ENCODE measurements at places on chromosomes 4 and X.

GRCh38 chr4:110292994-110293744 is 94.8 kb upstream of the ELOVL6 start:
- DNase-seq = no peak

DNA sequence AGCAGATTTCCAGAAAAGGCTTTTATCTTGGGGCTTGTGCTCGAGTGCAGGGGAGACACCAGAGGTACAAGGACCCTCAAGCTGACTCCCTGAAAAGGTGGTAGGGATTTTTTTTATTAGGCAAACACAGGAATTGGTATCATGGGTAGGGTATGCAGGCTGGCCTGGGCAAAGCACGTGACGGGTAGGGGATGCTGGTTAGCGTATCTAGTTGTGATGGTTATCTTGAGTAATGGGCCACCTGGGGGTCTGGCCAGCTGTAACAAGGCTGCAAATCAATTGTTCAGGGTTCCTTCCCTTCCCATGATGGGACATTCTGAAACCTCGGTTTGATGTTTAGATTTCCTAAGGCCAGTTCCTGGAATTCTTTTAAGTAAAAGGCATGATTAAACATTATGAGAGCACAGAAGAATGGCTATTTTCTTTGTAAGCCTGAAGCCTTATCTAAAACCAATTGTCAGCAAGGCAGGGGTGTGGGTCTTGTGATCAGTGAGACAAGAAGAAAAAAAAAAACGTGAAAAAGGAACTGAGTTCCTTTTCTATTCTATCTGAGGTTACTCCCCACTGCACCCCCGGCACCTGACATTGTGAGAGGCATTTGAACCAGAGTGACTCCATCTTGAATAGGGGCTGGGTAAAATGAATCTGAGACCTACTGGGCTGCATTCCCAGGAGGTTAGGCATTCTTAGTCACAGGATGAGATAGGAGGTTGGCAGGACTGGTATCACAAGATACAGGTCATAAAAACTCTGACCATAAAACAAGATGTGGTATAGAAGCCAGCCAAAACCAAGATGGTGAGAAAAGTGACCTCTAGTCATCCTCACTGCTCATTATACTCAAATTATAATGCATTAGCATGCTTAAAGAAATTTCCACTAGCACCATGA is 64.2 kb upstream of the S100G start:
- no peak for DNase-seq

- DNase-seq = no peak
Observed at GRCh38 chr4:52957835-52958631, 95.9 kb downstream of the RASL11B start.

- no peak for DNase-seq
Observed at GRCh38 chrX:49656533-49656932, 39.3 kb downstream of the PAGE1 start.

DNA sequence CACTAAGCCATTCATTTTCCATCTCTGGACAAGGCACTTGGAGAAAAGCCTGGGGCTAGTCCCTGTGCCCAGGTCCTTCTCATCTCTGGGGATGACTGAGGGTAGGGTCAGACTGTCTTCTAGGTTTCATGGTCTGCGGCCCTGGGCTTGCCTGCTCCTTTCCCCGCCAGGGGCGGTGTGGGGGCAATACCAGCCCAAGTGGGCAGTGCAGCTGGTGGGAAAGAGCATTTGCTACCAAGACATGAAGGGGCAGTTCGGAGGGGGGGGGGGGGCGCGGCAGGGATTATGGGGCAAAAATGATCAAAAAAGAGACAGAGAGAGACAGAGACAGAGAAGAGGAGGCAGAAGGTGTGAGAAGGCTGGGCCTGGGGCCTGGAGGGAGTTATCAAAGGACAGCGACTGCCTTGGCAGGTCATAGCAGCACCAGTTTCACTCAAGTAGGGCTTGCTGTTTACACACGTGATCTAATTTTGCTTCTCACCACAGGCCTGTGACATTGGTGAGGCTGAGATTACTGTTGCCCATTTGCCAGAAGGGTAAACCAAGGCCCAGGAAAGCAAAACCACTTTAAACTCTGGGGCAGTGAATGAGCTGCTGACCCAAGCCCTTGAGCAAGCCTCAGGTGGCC is 56.1 kb downstream of the PJA1 start:
- no peak for DNase-seq

- DNase-seq = no peak
Observed at GRCh38 chr4:158841540-158841939, 72.7 kb downstream of the FNIP2 start.

DNA sequence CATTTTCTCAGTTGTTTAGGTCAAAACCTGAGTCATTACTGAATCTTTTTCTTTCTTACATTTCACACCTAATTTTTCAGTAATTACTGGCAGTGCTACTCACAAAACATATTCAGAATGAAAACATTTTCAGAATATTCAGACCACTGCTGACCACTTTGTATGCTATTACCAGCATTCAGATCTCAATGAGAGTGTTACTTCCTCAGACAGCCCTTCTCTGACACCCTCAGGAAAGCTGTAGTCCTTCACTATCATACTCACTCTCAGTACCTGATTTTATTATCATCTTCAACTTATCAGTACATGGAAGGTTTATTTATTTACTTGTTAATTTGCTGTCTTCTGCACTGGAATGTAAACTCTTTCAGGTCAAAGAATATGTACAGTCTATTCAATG is 12.3 kb upstream of the ALB start:
- no peak for DNase-seq

- DNase-seq = peak; percentile 78
Observed at GRCh38 chr4:1767770-1768366, 25.2 kb upstream of the FGFR3 start.

DNA sequence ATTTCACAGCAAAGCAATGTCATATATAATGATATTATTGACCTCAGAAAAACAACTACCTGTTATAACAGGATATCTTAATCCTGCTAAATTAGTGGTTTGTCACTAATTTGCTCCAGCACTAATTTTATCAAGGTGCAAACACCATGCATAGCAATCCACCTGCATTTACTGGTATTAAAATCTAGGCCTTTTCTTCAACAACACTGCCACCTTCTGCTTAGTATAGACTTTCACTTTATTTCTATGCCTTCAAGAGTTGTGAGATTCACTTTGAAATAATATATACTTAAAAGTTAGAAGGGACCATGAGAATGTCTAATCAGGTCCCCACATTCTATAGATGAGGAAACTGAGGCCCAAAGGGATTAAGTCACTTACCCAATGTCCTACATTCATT is 82.1 kb upstream of the IQCM start:
- DNase-seq = peak; percentile 27

GRCh38 chr4:165383591-165384073 is 4.8 kb downstream of the CPE start:
- no peak for DNase-seq

DNA sequence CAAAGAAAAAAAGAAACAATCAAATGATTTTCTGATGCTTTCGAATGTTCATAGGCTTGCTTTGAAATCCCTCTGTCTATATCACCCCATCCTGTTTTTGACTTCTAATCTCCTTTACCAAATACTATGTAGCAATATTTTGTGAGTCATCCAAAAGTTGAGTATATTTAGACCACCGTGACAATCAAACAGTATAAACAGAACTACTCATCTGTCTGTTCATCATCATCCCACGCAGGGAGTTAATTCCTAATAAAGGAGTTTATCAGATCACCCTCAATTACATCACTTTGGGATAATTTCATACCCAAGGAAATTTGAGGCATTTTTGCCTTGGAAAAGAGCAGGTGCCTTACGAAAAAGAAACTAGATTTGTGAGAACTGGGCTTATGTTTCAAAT is 212.9 kb downstream of the CBR4 start:
- DNase-seq = peak; percentile 49

- DNase-seq = no peak
Observed at GRCh38 chrX:334971-335757, 16.6 kb upstream of the GTPBP6 start.

DNA sequence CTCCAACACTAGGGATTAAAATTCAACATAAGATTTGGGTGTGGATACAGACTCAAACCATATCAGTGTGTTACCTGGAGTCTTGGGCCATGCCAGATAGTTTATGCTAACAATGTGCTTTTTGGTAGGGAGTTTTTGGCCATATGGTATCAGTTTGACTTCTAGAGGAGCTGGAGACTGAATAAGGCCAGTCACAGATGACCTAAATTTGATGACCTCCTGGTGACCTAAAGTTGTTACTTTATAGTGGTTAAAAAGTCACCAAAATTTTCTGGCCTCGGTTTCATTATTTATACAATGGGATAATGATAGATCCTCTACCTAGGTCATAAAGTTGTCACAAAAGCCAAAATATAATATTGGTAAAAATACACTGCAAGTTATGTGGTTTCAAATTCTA is 877.1 kb downstream of the RAPGEF2 start:
- no peak for DNase-seq

- DNase-seq = no peak
Observed at GRCh38 chr4:3213661-3214250, 35.2 kb upstream of the MSANTD1 start.

- DNase-seq = no peak
Observed at GRCh38 chr4:150906987-150907633, 108.0 kb downstream of the LRBA start.

GRCh38 chr4:16337936-16338335 is 111.7 kb upstream of the TAPT1 start:
- DNase-seq = no peak

GRCh38 chrX:37509349-37509748 is 62.1 kb upstream of the LANCL3 start:
- no peak for DNase-seq

- DNase-seq = no peak
Observed at GRCh38 chr4:62927574-62927973, 1481.7 kb downstream of the TECRL start.
